Putamen (tissue), 1 donor: ENCODE measurements at places on chromosomes 3 and 15.
A peak's percentile ranks its signal among the peaks of the same experiment; 100 is the strongest.

GRCh38 chr15:41967506-41968206 lies 4.7 kb downstream of the EHD4 start:
- DNase-seq: peak; percentile 33

- no peak for DNase-seq
These were observed 104.2 kb upstream of the PRR23E start for GRCh38 chr3:127088511-127089351.

DNA sequence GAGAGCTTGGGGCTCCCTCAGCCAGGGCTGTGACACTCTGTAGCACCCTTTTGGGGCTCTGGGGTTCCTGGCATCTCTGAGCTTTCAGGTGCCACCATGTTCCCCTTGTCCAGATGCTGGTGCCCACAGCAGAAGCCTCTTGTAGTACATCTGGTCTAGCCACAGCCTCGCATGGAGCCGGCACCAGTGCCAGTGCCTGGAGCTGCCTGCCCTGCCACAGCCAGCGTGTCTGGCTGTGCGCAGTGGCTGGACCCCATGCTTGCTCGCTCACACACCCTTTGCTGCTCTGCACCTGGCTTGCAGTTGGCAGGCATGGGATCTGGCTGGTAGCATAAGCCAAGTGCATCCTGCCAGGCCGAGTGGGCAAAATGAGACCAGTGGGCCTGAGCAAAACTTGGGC lies 744.8 kb upstream of the GBE1 start:
- DNase-seq: no peak

GRCh38 chr3:179837374-179837773 lies 184.5 kb downstream of the USP13 start:
- no peak for DNase-seq

DNA sequence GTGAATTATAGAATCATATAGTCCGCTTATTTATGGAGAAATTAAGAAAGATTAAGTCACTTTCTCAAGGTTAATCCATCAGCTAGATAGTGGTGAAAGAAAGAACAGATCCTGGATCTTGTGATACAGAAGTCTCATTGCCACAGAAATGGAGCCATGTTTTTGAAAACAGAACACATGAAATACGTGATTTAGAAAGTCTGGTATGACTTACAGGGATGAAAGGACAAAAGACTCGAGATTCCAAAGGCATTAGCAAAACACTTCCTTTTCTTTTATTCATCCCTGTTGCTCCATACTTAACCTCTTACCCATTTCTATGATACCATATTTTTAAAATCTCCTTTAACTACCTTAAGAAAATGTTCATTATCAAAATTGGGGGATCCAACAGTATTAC lies 40.0 kb upstream of the TEX9 start:
- DNase-seq: no peak

DNA sequence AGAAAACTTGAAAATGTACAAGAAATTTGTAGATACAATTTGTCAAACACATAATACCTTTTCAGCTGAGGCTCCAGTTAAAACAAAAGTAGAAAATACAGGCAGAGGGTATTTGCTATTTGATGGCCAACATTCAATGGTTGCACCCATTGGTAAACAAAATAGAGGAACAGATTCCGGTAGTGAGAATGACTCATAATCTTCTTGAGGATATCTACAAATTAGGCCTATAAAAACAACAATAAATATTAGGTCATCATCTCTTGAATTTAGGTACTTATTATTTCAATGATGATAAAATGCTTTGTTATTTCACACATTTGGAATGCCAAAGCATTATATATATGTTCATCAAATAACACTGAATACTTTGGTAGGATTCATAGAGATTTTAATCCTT lies 53.4 kb downstream of the DENND4A start:
- DNase-seq: no peak

GRCh38 chr3:100157685-100158084 lies 43.4 kb upstream of the FILIP1L start:
- DNase-seq: no peak

- no peak for DNase-seq
These were observed 64.2 kb upstream of the SLCO2A1 start for GRCh38 chr3:134093956-134094355.

- DNase-seq: no peak
These were observed 53.0 kb downstream of the NR1I2 start for GRCh38 chr3:119834754-119835370.

- no peak for DNase-seq
These were observed 25.9 kb upstream of the GABRG3 start for GRCh38 chr15:26945046-26945445.

GRCh38 chr3:134013280-134013679 lies 16.4 kb downstream of the SLCO2A1 start:
- no peak for DNase-seq

DNA sequence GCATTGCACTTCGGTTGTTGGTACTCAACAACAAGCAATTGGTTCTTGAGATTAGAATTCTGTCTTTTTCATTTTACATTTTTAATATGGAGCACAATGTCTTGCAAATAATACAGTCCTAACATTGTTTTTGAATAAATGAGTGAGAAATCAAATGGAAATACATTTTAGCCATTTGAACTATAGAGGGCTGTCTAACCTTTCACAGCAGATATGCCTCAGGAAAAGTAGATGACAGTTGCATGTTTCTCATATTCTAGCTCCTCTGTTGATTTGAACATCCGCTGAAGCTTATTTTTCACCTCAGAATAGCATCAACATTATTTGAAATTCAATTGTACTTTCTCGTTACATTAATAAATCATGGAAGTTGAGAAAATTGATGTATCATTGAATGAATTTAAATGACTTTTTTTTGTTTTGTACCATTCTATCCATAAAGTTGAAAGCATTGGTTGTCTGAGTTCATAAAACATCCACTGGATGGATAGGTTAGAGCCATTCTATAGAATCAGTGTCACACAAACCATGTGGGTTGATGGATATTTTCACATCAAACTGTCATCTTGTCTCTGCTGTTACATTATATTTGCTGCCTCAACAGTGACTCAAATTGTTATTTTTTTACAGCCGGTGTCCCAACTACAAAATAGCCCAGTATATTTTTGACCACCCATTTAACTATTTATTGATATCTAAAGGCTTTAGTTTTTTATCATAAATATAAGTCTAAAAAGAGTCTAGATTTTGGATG lies 928.3 kb downstream of the NSUN3 start:
- no peak for DNase-seq

DNA sequence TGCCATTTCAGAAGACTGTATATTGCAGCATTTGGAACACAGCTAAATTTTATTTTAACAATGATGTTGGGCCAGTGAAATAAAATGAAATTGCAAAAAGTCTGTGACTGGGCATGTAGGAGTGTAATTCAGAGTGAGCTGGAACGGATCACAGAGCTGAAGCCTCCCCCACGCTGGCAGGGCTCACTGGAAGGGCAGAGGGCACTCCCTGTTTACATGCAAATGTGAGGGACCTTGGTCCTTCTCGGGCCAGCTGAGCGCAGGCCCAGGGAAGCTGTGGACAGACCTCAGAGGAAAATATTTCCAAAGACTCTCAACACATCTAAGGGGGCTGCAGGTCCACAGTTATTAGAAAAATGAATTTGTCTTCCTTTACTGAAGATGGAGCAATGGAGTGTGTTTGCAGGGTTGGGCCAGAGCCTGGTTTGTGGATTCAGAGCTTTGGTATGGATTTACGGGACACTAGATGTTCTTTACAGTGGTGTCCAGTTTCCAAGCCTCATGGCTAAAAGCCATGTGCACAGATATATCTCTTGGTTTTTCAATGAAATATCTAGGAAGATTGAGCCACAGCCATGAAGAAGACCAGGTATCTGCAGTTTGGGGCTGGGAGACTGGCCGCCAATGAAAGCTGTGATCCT lies 32.0 kb downstream of the TRPM1 start:
- no peak for DNase-seq
